Activated gamma-delta T cell treated with Interleukin-2 at 50 U/mL for 16 hours (primary cell): ENCODE measurements at places on chromosomes 7 and 10.

- no peak for DNase-seq
Measured at GRCh38 chr7:92714280-92714679, 122.1 kb downstream of the CDK6 start.

DNA sequence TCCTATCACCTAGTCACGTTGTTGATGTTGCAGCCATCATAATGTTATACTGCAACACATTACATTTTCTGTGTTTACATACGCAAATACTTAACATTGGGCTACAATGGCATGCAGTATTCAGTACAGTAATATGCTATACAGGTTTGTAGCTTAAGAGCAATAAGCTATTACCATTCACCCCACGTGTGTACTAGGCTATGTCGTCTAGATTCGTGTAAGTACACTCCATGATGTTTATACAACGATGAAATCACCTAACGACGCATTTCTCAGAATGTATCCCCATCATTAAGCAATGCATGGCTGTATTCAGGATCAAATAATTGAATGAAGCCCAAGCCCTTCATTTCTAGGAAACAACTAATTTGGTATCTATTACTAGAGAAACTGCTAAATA lies 43.4 kb upstream of the C1GALT1 start:
- DNase-seq: no peak

DNA sequence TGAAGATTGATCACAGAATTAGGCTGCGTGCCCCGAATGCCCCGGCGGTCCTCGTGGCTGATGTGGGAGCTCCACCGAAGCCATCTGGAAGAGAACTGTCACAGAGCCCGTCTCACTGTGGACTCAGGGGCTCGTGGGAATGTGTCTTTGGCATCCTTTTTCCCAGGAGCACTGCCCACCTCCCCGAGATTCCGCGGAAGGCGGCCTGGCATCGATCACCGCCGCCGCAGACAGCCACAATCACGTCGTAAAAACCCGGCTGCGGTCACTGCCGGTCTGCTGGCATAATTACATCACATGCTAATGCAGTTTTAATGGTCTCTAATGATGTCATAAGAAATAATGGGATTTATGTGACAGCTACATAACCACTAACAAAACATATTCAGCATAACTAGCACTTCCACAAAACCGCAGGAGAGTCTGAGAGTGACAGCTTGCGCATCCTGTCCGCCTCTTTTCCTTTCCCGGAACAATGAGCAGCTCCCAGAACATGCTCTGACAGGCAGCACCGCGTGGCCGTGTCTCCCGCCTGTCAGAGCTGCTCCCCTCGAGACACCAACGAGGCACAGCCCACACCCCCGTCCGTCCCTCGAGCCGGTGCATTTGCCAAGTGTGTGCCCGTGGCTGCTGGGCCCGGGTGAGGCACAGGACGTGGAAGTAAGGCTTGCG lies 490.0 kb downstream of the PTPRN2 start:
- DNase-seq: no peak

DNA sequence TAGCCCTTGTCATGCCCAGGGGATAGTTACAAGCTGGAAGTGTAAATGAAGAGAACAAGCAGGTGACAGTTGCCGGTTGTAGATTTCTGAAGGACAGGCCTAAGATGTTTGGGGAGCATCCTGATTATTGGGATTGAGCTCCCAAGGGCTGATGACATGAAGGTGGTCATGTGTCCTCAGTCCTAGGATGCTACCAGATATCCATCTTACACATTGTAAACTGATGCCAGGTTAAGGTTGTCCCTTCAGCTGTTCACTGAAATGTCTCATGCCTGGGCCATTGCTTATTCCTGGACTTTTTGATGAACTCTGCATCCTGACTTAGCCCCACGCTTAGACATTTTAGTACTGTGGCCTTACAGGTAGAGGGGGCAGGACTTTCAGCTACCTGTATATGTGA lies 1.3 kb downstream of the ZMIZ2 start:
- no peak for DNase-seq

GRCh38 chr7:12220389-12221046 lies 9.4 kb downstream of the TMEM106B start:
- no peak for DNase-seq

DNA sequence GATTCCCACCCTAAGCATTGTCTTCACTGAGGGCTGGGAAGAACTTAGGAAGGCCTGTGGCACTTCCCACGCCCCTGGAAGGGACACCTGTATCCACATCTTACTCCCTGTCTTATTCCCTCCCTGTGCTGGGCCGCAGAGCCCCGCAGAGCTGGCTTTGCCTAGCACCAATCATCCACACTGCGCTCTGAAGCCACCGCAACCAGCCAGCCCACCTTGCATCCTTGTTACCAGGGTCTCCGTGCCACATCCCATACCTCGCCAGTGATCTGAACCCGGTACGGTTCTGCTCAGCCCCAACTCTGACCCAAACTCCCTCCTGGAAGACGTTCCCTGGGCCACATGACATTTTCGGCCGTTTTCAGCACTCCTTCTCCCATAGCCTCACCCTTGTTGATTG lies 101.4 kb upstream of the PITRM1 start:
- no peak for DNase-seq

DNA sequence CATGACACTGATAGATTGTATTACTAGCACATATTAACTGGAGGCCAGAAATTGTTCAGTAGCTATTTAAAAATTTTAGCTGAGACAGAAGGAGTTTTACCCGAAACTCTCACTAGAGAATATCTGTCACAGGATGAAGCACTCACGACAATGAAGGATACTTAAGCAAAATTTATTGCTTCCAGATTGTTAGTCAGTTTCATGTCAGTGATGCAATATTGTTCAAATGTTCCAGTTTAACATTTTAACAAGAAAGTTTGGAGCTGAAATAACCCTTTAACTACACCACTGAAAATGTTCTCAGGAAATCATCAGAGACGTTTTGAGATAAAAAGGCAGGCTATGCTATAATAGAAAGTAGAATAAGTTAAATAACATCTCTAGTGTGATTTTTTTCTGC lies 15.0 kb upstream of the CADPS2 start:
- DNase-seq: no peak

DNA sequence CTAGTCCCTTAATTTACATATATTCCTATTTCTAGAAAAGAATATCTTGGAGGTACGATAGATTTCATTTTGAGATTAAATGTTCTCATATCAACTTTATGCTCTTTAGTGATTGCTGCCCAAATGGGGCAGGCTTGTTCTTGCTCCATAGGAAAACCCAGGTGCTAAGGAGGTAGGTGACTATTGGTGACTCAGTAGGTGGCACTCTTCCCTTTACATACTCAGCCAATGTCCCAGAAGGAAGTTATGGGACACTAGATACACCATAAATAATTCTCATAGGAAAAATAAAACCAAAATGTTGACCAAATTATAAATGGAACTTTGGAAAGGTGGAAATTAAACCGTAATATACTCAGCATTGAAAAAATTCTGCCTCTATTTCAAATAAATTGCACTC lies 4.0 kb downstream of the SKAP2 start:
- no peak for DNase-seq

DNA sequence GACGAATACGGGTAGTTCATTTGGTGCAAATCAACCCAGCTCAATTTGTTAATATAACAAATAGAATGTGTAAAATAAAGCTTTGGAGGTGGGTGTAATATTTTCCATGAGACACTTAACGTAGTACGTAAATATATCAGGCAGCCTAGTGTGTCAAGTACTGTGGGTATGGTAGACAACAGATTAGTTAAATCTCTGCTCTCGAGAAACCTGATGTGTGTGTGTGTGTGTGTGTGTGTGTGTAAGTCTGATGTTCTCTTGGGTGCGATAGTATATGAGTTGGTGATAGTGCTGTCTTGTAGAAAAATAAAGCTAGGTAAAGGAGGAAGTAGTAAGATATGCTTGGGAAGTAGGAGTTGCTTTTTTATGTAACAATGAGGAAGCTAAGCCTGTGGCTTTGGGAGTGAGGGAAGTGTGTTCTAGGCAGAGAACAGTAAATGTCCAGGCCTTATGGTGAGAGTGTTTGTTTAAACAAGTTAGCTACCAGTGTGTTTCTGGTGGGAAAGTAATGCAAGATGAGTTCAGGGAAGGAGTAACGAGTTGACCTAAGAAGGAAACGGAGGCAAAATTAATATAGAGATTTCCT lies 26.1 kb downstream of the WAC start:
- DNase-seq: no peak

DNA sequence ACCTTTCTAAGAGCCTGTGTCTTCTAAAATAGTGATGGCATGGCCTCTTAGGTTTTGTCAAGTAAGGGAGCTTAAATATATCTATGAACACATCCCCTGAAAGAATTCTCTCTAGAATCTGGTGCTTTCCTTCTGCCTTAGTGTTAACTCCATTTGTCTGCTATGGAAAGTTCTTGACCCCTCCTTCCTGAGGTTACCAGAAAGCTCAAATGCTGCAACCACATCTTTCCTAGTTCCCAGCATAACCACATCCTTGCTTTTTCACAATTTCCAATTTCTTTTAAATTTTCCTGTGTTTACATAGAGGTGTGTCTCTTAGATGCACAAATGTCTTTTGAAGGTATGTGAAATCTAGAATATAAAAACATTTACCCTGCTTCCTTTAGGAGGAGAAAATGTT lies 16.4 kb upstream of the GSDME start:
- DNase-seq: no peak

DNA sequence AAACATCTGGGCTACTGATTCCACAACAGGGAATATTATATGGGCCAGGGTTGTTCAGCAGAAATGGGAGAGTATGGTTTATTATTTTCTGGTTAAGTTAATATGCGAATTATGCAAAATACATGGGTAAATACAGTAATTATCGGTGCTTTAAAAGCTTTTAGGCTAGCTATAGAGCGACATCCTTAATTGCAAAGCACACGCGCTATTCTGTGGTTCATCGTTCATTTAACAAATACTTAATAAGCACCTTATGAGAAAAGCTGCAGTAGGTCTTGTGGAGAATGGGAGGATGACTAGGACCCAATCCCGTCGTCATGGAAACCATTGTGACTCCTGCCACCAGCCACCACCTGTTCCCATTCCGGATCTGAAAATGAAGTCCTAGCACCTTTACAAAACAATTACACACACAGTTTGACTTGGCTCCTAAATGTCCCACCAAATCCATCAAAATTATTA lies 623 bp upstream of the CEP41 start:
- DNase-seq: no peak

DNA sequence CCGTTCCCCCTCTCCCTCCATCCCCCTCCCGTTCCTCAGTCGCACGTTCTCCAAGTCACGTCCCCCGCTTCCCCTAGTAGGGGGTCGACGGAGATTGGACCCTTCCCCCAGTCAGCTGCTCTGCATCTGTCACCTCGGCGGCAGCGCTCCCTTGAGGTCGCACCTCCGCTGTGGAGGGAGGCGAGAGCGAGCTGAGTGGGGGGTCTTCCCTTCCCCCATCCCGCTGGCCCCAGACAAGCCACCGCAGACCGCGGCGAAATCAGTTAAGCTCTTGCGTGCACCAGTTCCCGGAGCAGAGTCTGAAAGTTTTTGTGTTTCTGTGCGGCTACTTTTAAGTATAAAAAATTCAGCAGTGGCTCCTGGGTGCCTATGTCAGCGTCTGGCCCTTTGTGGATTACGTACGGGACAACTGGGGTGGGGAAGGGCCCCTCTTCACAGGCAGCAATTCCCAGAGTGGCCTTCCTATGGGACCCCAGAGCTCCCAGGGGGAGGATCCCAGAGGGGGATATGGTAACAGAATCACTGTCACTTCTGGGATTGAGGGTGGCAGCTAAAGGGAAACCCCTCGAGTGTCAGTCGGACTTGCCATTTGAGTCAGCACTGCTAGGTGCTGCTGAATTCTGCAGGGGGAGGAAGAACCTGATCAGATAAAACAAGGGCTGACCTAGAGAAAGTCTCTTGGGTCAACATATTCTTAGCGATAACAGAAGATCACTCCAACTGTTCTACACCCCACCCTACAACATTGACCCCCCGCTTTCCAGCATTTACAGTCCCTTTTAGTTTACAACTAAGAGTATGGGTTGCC lies 12.5 kb upstream of the DDIT4 start:
- DNase-seq: peak; percentile 36

GRCh38 chr7:69411466-69411865 lies 186.8 kb upstream of the AUTS2 start:
- DNase-seq: no peak

- no peak for DNase-seq
Measured at GRCh38 chr7:107501593-107501992, 31.7 kb downstream of the GPR22 start.

- no peak for DNase-seq
Measured at GRCh38 chr7:30142710-30143109, 7.9 kb downstream of the MTURN start.

GRCh38 chr10:96978621-96979154 lies 146.6 kb downstream of the LCOR start:
- DNase-seq: no peak

DNA sequence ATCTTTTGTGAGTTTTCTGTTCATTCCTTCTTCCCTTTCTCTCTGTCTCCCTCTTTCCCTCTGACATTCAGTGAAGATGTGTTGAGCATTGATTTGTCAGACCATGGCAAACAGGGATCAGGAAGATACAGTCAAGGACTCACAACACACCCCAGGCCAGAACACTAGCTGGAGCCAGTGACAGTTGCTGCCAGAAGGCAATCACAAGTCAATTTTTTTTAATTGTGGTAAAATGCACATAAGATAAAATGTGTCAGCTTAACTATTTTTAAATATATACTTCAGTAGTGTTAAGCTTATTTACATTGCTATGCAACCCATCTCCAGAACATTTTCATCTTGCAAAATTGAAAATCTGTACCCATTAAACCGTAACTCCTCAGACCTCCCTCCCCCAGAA lies 62.6 kb downstream of the TEX36 start:
- no peak for DNase-seq

GRCh38 chr10:35691522-35692236 lies 49.6 kb upstream of the FZD8 start:
- no peak for DNase-seq

GRCh38 chr7:33837356-33837851 lies 67.9 kb upstream of the BMPER start:
- no peak for DNase-seq

DNA sequence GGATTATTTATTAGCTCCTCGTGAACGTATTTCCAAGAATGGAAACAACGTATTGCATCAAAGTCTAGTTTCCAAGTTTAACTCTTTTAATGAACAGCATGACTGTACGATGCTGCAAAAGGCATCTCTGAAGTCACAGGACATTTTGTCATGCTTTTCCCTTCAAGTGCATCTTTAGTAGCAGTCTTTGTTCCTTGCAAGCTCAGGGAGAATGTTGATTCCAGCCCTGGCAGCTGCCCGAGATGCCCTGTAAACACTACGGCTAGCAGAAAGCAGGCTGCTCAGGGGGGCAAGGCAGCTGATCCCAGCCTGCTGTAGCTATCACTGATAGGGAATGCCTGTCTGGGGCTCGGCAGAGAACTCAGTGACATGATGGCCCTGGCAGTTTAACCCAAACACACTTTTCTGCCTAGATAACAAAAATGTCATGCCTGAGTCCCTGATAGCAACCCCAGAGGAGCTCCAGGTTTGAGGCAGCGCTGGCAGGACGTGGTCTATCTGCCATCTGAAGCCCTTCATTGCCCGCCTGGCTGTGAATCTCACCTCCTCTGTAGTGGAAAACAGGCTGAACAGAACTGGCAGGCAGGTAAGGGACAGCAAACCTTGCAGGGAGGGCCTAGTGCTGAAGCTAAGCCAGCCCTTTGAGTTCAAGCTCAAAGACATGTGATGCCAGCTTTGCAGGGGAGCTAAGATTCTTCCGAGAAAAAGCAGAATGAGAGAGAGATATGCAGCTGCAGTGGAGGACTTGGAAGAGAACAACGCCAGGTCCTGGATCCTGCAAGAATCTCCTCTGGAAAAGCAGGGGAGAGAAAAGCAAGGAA lies 264.6 kb downstream of the SNX10 start:
- no peak for DNase-seq

- no peak for DNase-seq
Measured at GRCh38 chr7:18721429-18721828, 225.9 kb downstream of the HDAC9 start.
